GM12878 (cell line): ENCODE measurements at places on chromosomes 11 and 22.
A peak's percentile ranks its signal among the peaks of the same experiment; 100 is the strongest.

DNA sequence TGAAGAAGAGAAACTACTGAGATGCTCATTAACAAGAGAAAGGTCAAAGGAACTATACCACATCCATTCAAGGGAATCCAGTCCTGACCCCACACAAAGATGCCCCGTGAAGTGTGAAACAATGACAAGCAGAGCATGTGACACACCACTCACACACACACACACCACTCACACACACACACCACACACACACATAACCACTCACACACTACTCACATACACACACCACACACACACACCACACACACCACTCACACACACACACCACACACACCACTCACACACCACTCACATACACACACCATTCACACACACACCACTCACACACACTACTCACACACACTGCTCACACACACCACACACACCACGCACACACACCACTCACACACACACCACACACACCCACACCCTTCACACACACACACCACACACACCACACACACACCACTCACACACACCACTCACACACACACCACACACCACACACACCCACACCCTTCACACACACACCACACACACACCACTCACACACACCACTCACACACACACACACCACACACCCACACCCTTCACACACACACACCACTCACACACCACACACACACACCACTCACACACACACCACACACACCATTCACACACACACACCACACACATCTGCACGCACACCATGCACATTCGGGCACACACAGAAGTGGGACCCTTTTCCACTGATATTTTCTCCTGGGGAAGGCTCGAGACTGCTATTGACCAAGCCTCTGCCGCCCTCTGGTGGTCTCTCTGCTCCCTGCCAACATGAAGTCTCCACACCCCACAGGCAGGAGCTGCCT, 32.0 kb upstream of the COMT start:
- DNase-seq: peak; percentile 32

DNA sequence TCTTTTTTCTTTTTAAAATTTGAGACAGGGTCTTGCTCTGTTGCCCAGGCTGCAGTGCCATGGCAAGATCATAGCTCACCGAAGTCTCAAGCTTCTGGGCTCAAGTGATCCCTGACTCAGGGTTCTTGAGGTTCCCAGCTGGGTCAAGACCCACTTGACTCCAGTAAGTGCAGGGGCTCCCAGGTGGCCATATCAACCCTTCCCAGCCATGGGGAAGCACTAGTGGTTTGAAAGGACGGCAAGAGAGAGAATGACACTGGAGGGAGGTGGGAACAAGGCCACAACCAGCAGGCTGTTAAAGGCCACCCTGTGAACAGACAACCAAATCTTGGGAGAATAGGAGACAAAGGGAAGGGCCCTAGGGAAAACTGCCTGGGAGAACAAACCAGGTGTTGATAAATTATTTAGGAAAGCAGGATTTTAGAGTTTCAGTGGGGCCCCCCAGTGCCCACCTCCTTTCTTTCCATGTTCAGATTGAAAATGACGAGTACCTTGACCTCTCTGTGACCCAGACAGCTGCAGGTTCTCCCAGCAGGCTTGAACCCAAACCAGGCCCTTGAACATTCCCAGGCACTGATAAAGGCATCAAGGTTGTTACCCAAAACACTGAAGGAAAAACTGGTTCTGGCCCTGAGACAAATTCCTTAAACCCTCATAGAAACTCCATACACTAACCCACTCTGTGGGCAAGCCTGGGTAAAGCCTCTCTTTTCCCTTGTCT, 28.8 kb downstream of the KLHL22 start:
- no peak for DNase-seq

DNA sequence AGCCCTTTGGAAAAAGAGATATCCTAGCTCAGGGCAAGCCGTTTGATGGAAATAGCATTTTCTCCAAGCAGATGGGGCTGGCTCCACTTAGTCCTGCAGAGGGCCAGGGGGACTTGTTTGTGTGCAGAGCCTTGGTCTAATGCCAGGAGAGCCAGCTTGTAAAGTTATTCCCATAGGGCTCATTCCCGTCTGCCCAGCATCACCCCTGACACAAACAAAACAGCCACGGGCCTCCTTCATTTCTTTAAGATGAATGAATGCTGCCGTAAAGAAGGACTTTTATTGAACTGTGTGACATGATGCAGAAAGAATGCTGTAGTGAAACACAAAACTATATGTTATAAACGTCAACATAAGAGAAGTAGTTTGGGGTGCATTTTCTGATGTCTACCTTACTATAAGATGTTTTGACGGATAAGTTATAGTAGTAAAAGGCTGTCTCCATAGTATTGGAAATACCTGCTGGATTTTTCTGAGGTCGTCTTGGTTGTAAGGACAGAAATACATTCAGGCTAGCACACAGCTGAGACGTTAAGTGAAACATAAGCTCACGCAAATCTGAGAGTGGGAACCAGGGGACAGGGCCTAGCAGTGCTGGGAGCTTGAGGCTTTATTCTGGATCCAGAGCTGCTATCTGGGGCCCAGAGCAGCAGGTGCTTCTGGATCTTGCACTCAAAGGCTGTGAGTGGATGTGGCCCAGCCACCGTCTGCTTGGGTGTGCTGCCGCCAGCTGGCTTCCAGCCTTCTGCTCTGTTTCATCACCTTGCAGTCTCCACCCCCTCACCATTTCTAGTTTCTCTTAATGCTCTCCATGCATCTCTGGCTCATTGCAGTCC, 53.3 kb downstream of the NCAM1 start:
- no peak for DNase-seq

DNA sequence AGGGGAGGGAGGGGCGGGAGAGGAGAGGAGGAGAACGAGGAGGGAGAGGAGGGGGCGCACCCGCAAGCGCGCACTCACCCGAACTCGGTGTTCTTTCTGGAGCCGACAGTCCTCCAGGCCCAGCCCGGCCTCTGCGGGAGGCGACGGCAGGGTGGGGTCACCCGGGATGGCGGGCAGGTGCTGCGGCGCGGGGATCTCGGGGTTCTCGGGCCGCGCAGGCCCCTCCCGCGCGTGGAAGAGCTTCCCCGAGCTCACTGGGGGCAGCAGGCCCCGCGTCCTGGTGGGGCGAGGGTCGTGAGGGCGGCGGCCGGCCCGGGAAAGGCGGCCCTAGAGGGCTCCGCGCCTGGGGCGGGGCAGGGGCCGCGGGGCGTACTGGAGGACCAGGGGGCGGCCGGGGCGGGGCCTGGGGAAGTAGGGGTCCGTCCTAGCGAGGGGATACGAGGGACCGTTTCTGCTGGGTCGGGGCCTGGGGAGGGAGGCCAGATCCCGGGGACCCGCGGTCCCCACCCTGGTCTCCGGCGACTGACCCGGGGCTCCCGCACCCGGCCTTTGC, 5.2 kb downstream of the LMNTD2 start:
- DNase-seq: no peak

- no peak for DNase-seq
Observed at GRCh38 chr11:129225190-129225589, 33.1 kb upstream of the ARHGAP32 start.

GRCh38 chr11:44243595-44244343, 66.2 kb downstream of the ALX4 start:
- no peak for DNase-seq
